GM10248 (cell line): ENCODE measurements at places on chromosomes 11 and 22.
A peak's percentile ranks its signal among the peaks of the same experiment; 100 is the strongest.

DNA sequence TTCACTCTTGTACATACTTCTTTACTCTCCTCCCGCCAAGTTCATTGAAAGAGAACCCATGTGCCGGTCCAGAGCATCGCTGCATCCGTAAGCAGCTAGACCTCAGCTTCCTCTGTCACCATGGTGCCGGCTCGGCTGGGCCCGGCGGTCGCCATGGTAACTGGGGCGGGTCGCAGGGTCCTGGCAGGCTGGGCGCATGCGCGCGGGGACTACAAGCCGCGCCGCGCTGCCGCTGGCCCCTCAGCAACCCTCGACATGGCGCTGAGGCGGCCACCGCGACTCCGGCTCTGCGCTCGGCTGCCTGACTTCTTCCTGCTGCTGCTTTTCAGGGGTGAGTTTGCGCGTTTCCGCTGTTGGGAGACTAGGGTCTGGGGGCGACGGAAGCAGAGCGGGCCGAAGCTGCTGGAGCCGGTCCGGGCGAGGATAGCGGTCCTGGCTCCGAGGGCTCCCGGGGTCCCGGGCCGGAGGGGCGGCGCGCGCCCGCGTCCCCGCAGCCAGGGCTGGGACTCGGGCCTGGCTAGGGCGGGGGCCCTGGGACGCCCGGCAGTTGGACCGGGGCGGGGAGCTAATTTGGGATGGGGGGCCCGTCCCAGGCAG, at the start of gene JAM3:
Gene JAM3, plus strand, starts transcription at position 244 of the 597 bp plus-strand sequence. Its CDS starts 12 bp downstream, at position 256.
- peak; percentile 91 for DNase-seq

GRCh38 chr11:128904303-128904655, 13.1 kb downstream of the KCNJ5 start:
- no peak for DNase-seq

DNA sequence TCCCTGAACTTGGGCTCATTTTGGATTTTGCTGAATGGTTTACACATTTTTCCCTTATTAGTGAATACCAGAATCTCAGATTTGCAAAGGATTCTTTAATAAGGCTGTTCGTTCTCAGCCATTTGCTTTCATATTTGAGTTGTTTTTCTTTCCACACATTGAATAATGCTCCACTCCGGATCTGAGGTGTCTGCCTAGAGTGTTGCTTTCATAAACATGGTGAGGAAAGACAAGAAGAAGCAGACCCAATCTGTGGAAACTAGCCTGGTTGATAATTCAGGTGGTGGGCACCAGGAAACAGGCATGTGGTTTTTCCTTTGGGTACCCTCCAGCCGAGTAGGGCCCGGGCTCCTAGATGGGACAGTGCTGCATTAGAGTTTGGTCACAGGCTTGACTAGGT, 35.0 kb downstream of the LDLRAD3 start:
- DNase-seq = no peak

- no peak for DNase-seq
Observed at GRCh38 chr22:27982630-27983180, 63.6 kb upstream of the PITPNB start.

DNA sequence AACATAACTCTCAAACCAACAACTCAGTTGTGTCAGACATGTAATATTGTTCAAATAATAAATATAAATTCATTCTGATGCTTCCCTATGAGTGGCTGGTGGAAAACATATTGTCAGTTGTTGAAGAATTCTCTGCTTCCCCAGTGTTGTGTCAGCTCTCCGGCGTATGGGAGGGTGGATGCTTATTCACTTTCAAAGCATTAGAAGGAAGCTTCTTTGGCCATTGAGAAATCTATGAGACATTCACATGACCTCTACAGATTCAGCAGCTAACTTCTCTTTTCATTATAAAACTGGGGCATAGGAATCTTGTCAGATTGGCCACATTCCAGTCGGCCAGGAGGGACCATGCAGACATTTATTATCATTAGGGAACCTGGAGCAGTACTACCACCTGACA, 2.9 kb downstream of the OR51V1 start:
- no peak for DNase-seq

DNA sequence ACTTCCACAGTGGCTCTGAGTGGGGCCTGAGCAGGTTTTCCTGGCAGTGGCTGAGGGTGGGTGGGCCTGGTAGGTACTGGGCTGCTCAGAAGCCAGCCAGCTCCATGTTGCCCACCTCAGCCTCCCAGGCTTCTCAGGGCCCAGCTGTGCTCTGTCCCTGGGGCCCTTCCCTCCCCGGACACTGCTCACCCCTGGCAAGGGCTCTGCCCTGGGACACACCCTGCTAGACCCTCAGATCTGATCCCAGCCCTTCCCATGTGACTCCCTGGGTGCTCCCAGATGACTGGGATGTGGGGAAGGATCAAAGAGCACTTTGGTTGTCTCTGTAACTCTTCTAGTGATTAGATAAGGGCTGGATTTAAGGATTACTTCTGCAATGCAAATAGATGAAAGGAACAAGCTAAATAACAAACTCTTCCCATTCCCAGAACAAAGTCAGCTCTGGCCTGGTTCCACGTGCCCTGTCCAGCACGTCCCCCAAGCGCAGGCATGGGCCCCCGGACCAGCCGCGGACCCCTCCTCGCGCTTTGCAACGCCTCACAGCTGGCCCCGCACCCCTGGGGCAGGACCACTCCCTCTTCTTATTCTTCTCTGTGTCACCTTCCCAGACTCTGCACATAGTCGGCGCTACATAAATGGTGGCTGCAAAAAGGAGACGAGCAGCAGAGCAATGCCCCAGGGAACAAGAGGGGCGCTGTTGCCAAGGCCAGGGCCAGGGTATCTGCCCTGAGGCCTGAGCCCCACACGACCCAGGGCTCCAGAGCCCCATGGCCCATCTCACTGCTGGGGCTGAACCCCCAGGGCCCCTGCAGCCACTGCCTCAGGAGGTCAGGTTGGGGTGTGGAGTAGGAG, 5.7 kb upstream of the KRTAP5-6 start:
- DNase-seq = no peak

DNA sequence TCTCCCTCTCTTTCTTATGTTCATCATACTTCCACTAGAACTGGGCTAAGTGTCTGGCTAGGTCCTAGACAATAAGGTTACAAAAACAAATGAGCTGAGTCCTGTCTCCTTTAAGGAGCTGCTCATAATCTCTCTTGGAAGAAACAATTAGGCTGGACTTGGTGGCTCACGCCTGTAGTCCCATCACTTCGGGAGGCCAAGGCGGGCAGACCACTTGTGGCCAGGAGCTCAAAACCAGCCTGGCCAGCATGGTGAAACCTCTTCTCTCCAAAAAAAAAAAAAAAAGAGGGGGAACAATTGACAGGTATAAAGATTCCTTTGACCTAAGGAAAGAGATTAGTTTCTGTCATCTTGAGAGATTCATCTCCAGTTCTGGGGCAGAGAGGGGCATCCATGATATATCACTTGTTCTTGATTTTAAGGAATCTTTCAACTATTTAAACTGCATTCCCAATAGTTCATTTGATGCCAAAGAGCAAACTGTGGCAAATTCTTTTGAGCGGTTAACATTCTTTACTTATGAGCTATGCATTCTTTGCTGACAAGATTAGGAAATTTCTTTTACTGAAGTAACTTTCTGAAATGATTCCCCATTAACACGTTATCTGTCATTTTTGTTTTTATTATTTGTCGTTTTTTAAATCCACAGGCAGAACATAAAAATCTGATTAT, 125.5 kb downstream of the C11orf87 start:
- DNase-seq = no peak

DNA sequence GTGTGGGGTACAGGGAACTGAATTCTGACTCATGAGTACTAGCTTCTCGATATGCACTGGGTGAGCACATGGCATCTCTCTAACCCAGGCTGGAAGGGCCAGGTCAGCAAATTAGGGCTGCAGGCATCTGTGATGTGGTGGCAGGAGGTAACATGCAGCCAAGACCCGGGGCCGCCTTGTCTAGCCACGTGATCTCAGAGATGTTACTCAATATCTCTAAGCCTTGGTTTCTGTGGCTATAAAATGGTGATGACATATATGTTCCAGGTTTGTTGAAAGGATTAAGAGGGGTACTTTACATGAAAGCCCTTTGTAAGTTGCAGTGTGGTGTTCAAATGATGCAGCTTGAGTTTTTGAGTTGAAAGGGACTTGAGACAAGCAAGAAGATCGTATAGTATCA, 3.2 kb downstream of the ST14 start:
- no peak for DNase-seq

- peak; percentile 81 for DNase-seq
Observed at GRCh38 chr22:26679003-26679629, 21.7 kb downstream of the MIAT start.

- DNase-seq = no peak
Observed at GRCh38 chr11:95082576-95083001, 7.1 kb upstream of the ENDOD1 start.

DNA sequence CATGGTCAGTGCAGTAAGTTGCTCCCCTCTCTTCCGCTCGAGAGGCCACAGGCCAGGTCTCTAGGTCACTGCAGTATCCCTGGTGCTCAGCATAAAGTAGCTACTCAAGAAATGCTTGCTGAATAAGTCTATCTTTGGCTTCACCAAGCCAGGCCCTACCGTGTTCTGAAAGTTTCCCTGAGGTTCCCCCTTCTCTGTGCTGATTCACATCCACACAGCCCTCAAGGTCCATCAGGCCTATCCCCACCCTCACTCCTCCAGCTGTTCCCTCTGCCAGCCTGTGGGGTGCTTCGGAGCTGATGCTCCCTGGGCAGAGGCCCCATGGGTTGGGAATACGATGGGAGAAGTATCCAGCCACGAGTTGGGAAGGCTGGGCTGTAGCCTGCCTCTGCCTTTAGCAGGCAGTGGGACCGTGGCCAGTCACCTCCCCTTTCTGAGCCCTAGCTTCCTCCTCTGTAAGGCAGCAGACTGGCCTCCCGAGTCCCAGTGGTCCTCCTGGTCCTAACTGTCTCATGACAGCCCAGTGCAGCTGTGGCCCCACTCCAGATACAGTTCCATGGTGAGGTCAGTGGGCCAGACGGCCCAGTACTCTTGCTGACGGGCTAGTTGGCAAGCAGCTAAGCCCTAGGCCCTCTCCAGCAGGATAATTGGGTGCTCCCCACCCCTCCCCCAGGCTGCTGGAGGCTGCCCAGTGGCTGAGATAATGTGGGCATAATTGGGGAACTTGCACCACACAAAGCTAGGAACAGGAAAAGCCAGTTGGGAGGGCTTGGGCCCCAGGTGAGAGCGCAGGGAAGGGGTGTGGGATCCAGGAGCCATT, 48.2 kb downstream of the NECTIN1 start:
- DNase-seq = no peak

- no peak for DNase-seq
Observed at GRCh38 chr11:121113611-121114010, 12.6 kb downstream of the TECTA start.

GRCh38 chr11:83542861-83543260, 256.7 kb upstream of the CCDC90B start:
- no peak for DNase-seq

DNA sequence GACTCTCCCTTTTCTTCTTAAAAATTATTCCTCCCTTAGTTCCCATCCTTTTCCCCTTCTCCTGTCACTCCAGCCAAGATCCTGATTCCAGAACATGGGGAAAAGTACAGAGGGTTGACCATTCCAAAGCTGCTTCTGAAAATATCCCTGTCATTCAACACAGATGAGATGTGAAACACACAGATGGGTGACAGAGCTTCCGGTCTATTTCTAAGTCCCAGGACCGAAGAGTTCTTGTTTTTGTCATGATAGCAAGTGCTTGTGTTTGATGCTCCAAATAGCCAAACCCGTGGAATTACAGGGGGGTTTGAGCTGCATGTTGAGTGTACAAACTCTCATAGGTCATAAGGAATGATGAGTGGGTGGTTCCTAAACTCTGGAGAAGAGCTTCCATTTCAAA, 57.9 kb downstream of the PARVA start:
- no peak for DNase-seq

DNA sequence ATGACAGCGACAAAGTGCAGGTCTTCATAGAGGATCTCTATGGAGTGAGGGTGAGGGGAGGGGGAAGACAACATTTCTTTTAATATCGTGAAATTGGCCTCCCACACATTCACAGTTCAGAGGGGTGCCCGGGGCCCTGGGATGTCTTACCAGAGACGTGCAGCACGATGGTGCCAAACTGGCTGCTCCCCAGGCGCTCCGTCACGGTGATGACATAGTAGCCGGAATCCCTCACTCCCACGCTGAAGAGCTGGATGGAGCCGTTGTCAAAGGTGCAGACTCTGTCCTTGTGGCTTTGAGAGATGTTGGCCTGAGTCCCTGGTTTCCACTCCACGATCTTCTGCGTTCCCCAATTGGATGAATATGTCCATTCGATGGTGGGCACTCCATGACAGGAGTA, 29.6 kb downstream of the VSTM5 start:
- DNase-seq = no peak

GRCh38 chr11:3220101-3220500, 1.5 kb upstream of the MRGPRG start:
- no peak for DNase-seq

GRCh38 chr11:32176223-32176934, 85.5 kb downstream of the RCN1 start:
- peak; percentile 74 for DNase-seq

DNA sequence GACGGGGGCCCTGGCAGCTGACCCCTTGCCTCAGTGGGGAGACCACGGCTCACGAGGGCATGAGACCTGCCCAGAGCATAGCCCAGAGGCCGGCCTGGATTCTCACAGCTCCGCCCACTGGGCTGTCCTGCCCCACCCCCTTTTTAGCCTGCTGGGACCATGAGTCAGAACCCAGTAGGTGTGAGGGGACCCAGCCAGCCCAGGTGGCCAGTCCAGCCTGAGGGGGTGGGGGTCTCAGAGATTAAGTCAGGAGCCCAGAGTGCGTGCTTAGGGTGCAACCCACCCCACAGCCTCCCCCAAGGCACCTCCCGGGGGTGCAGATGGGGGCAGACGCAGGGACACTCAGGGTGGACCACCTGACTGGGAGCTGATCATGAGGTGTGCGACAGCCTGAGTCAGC, 40.1 kb upstream of the PPARA start:
- no peak for DNase-seq

DNA sequence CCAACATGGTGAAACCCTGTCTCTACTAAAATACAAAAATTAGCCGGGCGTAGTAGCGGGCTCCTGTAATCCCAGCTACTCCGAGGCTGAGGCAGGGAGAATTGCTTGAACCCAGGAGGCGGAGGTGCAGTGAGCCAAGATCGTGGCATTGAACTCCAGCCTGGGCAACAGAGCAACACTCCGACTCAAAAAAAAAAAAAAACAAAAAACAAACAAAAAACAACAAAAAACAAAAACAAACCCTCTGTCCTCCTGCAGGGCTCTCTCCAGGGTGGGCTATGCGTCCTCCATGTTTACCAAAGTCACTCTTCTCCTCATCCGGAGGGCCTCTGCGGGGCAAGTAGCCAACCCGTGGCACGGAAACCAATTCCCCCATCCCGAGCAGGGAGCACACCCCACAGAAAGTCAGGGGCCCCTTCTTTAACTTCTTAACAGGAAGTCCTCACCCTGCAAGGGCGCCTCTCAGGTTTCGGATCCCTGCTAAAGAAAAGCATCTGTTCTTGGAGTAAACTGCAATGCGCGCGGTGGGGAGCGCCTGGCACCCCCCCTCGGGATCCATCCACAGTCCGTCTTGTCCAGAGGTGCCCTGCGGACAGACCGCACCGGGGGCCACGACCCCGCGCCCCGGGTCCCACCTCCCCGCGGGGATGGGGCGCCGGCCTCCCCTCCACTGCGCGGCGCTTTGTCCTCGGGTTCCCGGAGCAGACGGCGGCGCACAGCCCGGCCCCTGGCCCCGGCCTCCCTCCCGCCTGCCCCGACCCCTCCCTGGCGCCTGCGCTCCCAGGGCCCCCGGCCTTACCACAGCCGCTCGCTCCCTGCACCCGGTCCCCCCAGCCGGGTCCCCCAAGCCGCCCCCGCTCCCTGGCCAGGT, 712 bp downstream of the CERK start:
- DNase-seq = peak; percentile 67
